GM23248 (cell line): ENCODE measurements at places on chromosomes 1 and 21. TPM values are rescaled to one million over a fixed set of nuclear protein-coding genes. Genes with fewer than 3 reads are reported as not detected.
A peak's percentile ranks its signal among the peaks of the same experiment; 100 is the strongest.

GRCh38 chr1:64891448-64891825 is 74.9 kb downstream of the JAK1 start:
- DNase-seq = peak; percentile 40
- no peak overlapping the region for H3K27ac ChIP-seq
- no peak overlapping the region for H3K4me3 ChIP-seq
- H3K27me3 ChIP-seq = no peaks in the 10 kb centered on the region
- H3K36me3 ChIP-seq = no peaks in the 10 kb centered on the region

DNA sequence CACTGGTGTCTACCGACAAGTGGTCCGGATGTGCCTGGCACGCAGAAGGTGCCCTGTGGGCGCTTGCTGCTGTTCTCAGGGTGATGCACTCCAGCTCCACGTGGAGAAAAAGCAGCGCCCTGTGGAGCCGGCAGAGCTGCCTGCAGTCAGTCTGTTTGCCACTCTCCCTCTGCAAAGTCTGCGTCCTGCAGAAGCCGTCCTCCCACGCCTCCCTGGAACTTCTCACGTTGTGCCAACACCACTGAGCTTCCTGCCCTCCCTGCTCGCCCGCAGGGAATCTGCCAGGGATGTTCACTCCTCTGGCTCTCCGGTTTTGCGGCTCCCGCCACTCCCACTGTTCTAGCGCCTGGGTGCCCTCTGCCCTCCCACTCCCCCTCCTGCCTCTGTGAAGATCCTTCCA is 19.8 kb upstream of the UBXN10 start:
- DNase-seq = peak; percentile 56
- H3K27ac ChIP-seq = no peak overlapping the region
- no peak overlapping the region for H3K4me3 ChIP-seq

DNA sequence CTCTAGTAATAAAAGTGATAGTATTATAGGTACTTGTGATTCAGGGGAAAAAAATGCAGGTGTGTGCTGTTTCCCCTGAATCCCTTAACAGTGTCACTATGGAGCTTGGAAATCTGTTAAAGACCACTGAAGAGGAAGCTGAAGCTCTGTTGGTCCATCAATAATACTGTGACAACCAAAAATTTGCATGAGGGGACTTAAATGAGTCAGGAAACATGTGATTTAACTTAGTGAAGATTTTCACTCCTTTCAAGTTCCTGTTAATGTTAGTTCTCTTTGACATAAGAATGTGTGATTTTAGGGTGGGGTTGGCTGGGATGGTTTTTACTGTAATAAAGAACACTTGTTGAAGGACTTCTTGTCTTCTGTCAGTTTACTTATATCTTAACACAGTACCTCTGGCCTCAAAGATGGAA is 32.0 kb downstream of the VANGL2 start:
- no peak for DNase-seq
- H3K4me1 ChIP-seq = no peaks in the 10 kb centered on the region
- no peak overlapping the region for H3K27ac ChIP-seq
- H3K27me3 ChIP-seq = peaks cover 8% of the 10 kb centered on the region
- no peaks in the 10 kb centered on the region for H3K36me3 ChIP-seq

GRCh38 chr21:42336054-42336453 is 14.7 kb downstream of the TFF2 start:
- no peak for DNase-seq
- peaks cover 34% of the 10 kb centered on the region for H3K27me3 ChIP-seq
- H3K4me1 ChIP-seq = no peaks in the 10 kb centered on the region
- no peak overlapping the region for H3K4me3 ChIP-seq

DNA sequence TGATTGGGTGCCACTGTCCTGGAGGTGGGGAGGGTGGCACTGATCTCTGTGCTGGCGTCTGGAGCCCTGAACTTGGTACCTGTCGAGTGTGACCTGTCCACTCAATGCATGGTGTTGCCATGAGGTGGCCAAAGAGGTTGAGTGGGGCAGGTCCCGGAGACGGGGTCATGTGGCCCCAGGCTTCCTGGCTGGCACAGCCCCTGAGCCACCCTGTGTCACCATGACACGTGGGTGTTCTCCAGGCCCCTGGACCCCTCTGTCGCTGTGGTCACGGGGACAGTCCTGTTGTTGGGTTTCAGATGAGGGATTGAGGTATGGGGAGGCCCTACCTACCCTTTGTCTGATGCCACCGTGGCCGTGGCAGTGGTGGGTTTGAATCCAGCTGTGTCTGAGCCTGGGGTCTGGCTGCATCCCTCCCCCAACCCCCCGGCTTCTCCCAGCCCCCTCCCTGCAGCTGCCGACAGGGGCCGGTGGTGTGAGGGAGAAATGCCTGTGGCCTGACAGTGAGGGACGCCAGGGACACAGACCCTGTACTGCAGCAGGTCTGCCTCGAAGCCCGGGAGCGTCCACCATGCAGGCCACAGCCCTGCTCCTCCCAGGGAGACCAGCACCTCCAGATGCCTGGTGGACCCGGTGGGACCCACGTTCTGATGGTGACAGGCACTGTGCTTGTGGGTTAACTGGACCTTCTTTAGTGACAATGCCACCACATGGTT is 12.0 kb downstream of the TRPM2 start:
- no peak overlapping the region for H3K27ac ChIP-seq
- H3K36me3 ChIP-seq = no peaks in the 10 kb centered on the region
- H3K4me1 ChIP-seq = no peaks in the 10 kb centered on the region
- no peaks in the 10 kb centered on the region; the same call in 1 of the 2 replicates for H3K27me3 ChIP-seq

GRCh38 chr1:171486048-171486519 is 754 bp downstream of the PRRC2C start:
- H3K4me1 ChIP-seq = peaks cover 26% of the 10 kb centered on the region
- peak overlapping the region; percentile 98 for H3K27ac ChIP-seq
- H3K4me3 ChIP-seq = peak overlapping the region; percentile 100

DNA sequence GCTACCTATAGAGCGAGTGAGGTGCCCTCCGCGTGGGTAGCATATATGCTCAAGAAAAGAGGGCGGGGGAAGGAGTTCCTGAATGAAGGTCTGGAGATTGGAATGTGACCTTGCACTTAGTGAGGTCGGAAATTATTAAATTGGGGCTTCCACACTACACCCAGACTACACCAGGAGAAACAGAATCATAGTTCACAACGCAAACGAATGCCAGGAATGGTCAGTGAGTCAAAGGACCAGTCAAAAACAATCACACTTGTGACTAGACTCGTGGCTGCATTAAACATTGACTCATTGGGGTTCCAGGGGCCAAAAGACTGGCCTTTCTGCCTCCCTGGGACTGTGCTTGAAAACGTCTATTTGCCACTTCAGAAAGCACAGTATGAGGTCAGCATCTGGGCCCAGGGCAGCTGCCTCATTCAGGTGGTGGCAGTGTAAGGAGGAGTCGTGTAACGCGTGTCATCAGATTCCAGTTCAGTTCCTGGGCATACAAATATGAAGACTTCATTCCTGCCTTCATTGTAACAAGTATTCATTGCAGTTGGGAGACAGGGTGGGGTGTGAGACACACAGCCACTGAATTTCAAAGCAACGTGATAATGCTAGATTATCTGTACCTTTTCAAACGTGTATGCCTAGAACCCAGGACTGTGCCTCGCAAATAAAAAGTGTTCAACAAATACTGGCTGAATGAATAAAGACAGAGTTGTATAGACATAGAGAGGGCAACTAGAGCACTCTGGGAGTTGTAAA is at the start of gene YOD1:
Gene YOD1 (minus strand): TSS at position 18 of the 753 bp plus-strand sequence. CDS start 178 bp downstream, outside the sequence.
- H3K4me3 ChIP-seq = peak within 1 kb of the TSS; percentile 98
- peaks cover 24% of the 10 kb centered on the region for H3K36me3 ChIP-seq
- peak; percentile 90 for DNase-seq

The NBPF6 gene
- total RNA-seq = not detected in 2 replicates

DNA sequence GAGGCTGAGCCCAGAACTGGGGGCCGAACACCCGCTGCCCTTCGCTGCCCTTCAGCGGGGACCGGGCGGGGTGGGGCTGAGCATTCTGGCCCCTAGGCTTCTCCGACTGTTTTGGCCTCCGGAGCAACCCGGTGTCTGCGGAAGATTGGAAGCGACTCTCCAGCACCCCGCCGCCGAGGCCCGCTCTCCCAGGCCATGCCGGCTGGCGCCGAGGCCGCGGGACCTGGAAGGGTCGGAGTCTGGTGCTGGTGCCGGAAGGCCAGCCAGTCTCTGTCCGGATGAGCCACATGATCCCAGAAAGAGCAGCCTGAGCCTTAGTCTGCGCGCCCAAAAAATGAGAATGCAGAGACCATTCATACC is 272.0 kb downstream of the FOXD2 start:
- peak overlapping the region; percentile 58 for H3K4me3 ChIP-seq
- H3K27ac ChIP-seq = no peak overlapping the region
- H3K27me3 ChIP-seq = peaks cover 73% of the 10 kb centered on the region
- H3K4me1 ChIP-seq = no peaks in the 10 kb centered on the region
- peak; percentile 38 for DNase-seq

The CLCA1 gene
- not detected in 2 replicates for total RNA-seq

DNA sequence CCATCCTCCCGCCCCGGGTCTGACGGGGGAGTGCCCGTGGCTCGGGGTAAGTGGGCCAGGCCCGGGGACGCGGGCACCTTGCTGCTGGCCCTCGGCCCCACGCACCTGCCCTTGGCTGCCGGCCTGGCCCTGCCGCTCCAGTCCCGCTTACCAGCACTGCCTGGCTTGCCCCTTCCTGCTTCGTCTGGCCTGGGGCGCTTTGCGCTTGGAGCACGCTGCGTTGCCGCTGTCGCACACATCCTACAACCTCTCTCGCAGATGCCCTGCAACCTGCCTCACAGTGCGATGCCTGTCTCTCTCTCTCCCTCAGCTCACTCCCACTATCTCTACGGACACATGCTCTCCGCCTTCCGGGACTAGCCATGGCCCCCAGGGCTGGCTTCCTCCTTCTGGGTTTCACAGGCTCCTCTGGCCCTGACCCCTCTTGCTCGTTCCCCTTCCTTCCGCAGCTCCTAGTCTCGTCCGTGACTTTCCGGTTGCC is 9.7 kb downstream of the MYOG start:
- peaks cover 11% of the 10 kb centered on the region for H3K4me1 ChIP-seq
- H3K27ac ChIP-seq = no peak overlapping the region
- no peak for DNase-seq
- no peaks in the 10 kb centered on the region; the same call in 1 of the 2 replicates for H3K36me3 ChIP-seq
- H3K27me3 ChIP-seq = no peaks in the 10 kb centered on the region

The KLF17 gene
- total RNA-seq = 0.11 and 0.13 TPM in 2 replicates

GRCh38 chr1:20105856-20106255 is 13.5 kb downstream of the PLA2G2D start:
- DNase-seq = no peak
- H3K4me1 ChIP-seq = peaks cover 19% of the 10 kb centered on the region
- no peaks in the 10 kb centered on the region for H3K27me3 ChIP-seq
- no peak overlapping the region for H3K27ac ChIP-seq

DNA sequence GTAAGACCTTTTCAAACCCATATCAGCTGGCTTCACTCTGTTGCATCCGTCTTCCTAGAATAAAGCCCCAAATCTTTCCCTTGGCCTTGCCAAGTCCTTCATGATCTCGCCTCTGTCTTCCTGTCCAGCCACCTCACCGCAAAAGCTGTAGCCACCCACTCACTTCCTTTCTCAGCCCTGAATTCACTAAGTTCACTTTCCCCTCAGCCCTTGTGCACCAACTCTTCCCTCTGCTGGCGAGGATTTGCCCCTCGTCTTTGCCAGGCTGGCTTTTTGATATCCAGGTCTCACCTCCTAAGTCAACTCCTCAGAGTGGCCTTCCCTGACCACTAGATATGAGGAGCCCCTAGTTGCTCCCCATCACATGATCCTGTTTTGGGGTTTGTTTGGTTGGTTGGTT is 3.9 kb upstream of the COL16A1 start:
- peak overlapping the region; percentile 31 for H3K4me3 ChIP-seq
- H3K36me3 ChIP-seq = no peaks in the 10 kb centered on the region
- no peaks in the 10 kb centered on the region for H3K27me3 ChIP-seq
- peak; percentile 92 for DNase-seq
- peaks cover 51% of the 10 kb centered on the region for H3K4me1 ChIP-seq

The ZBTB37 gene
- total RNA-seq = 4.2 and 5.6 TPM in 2 replicates

The SEMA6C gene
- total RNA-seq = 1.4 and 3.8 TPM in 2 replicates

GRCh38 chr1:148315071-148315811 is 163.2 kb upstream of the NBPF11 start:
- H3K4me3 ChIP-seq = no peak overlapping the region
- H3K27me3 ChIP-seq = peaks cover 45% of the 10 kb centered on the region
- peak; percentile 75 for DNase-seq
- no peak overlapping the region for H3K27ac ChIP-seq
- H3K36me3 ChIP-seq = no peaks in the 10 kb centered on the region

The ATP1A4 gene
- total RNA-seq = not detected in 2 replicates

DNA sequence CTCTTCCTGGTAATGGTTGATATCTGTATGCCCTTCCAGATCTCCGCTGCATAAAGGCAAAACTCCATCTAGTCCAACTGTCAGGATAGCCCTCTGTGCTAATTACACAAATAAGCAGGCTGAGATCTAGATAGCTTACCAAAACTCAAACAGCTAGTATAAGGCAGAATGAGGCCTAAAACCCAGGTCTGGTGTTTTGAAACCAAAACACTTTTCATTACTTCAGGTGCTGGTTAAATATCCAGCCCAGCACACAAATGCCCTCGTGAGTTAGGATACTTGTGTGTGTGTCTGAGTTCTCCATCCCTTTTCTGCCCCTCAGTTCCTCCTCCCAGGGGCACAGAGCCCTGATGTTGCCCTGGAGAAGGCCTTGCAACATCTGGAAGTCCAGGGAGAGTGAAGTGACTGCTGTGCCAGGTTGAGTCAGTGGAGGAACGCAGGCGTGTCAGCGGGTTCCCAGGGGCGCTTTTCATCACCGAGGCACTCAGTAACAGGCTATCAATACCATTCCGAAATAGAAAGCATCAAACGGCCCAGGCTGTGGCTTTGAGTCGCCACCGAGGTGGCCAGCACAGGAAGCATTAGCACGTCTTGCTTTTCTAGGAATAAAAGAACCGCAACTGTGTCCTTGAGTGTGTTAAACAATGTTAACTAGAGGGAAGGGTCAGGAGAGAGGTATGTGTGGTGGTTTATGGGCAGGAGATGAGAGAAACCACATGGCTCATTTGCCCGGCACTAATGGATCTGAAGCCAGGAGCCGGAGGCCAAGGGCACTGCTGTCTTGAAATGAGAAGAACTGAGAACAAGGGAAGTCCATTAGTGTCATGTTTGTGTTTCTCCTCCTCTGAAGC is 90.7 kb upstream of the WLS start:
- peak overlapping the region; percentile 57 for H3K27ac ChIP-seq
- no peaks in the 10 kb centered on the region for H3K36me3 ChIP-seq
- DNase-seq = peak; percentile 92
- no peaks in the 10 kb centered on the region for H3K27me3 ChIP-seq
- peaks cover 32% of the 10 kb centered on the region for H3K4me1 ChIP-seq

The ARMH1 gene
- total RNA-seq = 0.51 and 1.4 TPM in 2 replicates

DNA sequence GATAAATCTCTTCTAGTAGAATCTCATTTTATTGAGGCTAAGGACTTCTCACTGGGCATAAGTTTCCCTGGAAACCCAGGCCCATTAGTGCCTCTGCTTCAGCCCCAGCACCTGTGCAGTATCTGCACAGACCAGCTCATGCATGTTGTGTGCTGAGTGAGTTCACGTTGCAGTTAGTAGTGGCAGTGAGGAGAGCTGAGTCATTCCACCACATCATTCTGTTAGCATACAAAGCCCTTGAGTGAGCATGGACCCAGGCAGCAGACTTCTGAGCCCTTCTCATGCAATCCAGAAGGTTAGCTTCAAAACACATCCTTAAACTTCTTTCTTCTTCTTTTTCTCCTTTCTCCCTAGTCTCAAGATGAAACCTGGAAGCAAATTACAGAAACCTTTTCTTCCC is 45.8 kb upstream of the NTPCR start:
- DNase-seq = peak; percentile 87
- no peaks in the 10 kb centered on the region for H3K27me3 ChIP-seq
- H3K27ac ChIP-seq = no peak overlapping the region

The DISC1 gene
- 1.2 and 2.0 TPM in 2 replicates for total RNA-seq

- H3K4me1 ChIP-seq = 0 out of 2 replicates have a peak, but pooled peaks cover 7% of the 10 kb centered on the region
- no peak overlapping the region for H3K27ac ChIP-seq
- H3K27me3 ChIP-seq = no peaks in the 10 kb centered on the region
- no peaks in the 10 kb centered on the region for H3K36me3 ChIP-seq
- DNase-seq = no peak
- no peak overlapping the region for H3K4me3 ChIP-seq
These were observed 9.1 kb downstream of the CRB1 start for GRCh38 chr1:197277166-197277565.
